ENCODE measurements at places on chromosomes 1 and 21.
A peak's percentile ranks its signal among the peaks of the same experiment; 100 is the strongest.

DNA sequence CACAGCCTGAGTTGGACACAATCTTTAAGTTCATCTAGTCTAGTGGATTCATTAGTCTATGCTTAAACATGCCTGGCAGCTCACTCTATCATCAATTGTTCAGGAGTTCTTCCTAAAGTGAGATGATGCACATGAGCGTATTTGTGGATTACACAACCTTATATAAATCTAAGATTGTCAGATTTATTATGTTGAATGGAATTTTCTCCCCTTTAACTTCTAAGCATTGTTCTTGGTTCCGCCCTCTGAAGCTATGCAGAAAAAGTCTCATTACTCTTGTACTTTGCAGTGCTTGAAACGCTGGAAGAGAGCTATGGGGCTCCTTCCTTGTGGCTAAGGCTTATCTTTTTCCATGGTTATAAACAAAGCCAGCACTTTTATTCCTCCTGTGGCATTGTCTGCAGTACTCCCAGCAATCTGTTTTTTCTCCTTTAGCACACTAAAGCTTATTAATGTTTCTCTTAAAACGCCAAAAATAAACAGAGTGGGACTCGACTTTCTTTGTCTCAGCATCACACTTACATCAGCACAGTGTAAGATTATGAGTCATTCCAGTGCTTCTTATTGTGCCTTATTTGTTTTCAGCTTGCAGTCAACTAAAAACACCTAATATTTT lies 316.8 kb upstream of the CAMK1G start:
- DNase-seq: peak; percentile 49

GRCh38 chr21:22993144-22993543 lies 1994.9 kb downstream of the NCAM2 start:
- DNase-seq: no peak

DNA sequence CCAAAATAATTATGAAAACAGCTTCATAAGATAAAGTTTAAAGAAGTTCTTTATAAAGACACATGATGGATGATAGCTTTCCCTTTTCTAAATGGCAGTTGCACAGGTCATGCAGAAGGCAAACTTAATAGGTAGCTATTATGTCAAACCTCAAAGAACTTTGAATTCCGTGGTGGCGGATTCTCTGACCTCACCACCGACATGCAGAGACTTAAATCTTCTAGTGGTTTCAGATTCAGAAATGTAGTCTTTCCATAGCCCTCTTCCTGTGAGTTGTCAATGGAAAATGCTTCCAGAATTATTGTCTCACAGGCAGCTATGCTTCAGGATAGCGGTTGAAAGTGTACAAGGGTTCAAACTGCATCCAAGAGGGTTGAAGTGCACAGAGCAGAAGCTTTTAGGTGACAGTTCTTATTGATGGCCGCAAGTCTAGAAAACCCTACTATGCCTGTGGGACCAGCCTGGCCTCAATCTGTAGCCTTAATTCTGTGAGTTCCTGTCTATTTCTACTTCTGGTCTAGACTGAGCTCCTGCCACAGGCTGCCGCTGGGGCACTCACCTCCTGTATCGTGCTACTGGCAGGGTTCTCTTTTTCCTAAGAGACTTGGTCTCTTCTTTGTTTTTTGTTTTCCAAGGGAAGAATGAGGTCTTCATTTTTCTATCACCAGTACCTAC lies 117.0 kb upstream of the ERRFI1 start:
- peak; percentile 48 for DNase-seq

GRCh38 chr1:24317081-24317480 lies 2.1 kb upstream of the GRHL3 start:
- DNase-seq: peak; percentile 100

All from epithelial cell of esophagus (primary cell).